Endodermal cell (in vitro differentiated cells): ENCODE measurements at places on chromosomes 1 and 21. TPM values are rescaled to one million over a fixed set of nuclear protein-coding genes. Genes with fewer than 3 reads are reported as not detected.

DNA sequence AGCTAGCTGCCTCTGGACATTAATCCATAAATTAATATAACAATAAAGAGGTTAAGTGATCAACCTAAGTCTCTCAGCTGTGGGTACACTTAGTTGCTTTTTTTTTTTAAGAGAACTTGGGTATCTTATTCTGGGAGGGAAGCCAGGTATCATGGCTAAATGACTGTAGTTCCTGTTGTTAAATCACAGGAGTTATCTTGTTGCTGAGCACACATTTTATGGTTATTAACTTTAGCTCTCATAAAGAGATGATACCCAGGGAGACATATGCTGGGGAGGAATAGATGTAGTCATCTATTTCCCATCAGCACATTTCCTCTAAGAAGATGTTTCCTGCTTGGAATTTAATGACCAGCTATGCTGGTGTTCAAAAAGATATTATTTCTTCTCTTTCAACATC, 227.8 kb downstream of the PTGER3 start:
- DNase-seq, result no peak

The FCRL4 gene
- total RNA-seq, result not detected in 3 replicates

The FCAMR gene
- total RNA-seq, result not detected in 3 replicates

GRCh38 chr1:30511106-30511505, 212.3 kb downstream of the MATN1 start:
- peak; percentile 26 for DNase-seq

DNA sequence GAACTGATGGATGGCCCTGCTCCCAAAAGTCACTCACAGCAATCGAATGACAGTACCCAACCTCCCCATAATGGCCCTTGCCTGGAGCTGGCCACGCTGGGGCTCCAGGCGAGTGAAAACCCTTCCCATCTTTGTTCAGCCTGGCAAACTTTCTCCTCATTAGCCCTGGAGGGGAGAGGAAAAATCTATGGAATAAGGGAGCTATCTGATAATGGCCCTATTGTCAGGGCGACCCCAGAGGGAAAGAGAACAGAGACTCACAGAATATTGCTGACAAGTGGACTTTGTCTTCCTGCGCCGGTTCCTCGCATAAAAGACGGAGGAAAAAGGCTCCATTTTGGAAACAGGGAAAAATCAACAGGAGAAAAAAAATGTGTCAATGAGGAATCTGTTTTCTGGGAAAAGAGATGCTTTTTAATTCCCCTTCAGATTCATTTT, 13.0 kb upstream of the ARHGEF16 start:
- DNase-seq, result no peak

GRCh38 chr1:230827801-230828200, 40.5 kb downstream of the C1orf198 start:
- DNase-seq, result peak; percentile 3

GRCh38 chr21:32538147-32538792, 47.1 kb downstream of the TCP10L start:
- no peak for DNase-seq

The ACTN2 gene
- 0.77 and 0.79 TPM in 2 replicates for total RNA-seq

DNA sequence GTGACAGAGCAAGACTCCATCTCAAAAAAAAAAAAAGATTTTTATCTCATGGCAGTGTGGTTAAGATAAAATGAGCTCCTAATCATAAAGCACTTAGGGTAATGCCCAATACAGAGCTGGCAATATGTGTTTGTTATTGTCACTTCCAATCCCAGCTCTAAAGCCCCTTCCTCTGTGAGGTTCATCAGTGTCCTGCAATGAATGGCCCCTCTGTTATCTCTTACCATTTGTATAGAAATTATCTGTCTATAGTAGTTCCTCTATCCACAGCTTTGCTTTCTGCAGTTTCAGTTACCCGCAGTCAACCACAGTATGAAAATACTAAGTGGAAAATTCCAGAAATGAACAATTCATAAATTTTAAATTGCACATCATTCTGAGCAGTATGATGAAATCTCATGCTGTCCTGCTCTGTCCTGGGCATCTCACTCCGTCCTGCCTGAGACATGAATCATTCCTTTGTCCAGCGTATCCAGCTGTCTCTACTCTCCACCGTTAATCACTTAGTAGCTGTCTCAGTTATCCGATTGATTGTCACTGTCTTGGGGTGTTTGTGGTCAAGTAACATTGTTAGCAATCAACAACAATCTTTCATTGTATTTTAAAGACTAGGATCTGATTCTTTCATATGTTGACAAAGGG, 50.2 kb upstream of the DNAH14 start:
- no peak for DNase-seq

The PPFIA4 gene
- 12.1 to 218 TPM (median 13.7 TPM) in 3 replicates for total RNA-seq
